Kidney epithelial cell (primary cell): ENCODE measurements at places on chromosomes 12 and 14.

GRCh38 chr12:122646517-122647217 lies 56.5 kb downstream of the HCAR2 start:
- DNase-seq = no peak

DNA sequence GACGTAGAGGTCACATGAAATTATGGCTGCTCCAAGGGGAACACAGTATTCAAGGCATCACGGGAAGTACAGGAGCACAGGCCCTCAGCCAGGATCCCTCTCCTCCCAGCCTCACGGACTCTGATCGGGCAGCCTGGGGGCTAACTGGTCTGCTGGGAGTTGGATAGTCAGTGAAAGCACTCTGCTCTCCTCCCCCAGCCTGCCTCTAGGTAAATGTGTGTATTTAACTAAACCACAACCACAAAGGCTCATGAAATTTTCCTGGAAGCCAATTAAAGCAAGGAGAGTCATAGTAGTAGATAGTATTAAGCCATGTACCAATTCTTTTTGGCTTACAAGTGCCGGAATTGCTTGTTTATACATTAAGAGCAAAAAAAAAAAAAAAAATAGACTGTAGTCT lies 254.3 kb downstream of the MSRB3 start:
- peak; percentile 79 for DNase-seq

GRCh38 chr12:110743571-110744093 lies 941 bp upstream of the PPP1CC start:
- DNase-seq = no peak

GRCh38 chr12:70267550-70267949 lies 24.3 kb downstream of the CNOT2 start:
- DNase-seq = no peak

GRCh38 chr12:52686756-52687487 lies 6.7 kb upstream of the KRT1 start:
- DNase-seq = no peak

DNA sequence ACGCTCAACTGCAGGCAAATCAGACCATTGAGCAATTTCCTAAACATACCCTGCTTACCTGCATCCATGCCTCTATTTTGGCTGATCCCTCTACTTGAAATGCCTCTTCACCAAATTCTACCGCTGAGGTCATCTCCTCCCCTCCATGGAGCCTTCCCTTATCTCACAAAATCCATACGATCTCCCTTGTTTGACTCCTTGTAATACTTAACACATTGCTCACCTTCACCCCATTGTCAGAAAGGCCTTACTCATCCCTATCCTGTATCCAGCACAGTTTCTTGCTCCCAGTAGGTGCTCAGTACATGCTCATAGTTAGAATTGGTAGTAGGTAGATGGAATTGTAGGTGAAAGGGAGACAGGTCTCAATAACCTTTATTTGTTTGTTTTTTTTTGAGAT lies 5.4 kb downstream of the DDN start:
- no peak for DNase-seq

- no peak for DNase-seq
These were observed 4.5 kb upstream of the SRSF9 start for GRCh38 chr12:120473807-120474615.

GRCh38 chr12:69916544-69917235 lies 91.7 kb downstream of the MYRFL start:
- no peak for DNase-seq

- DNase-seq = no peak
These were observed 9.2 kb upstream of the CRIP2 start for GRCh38 chr14:105465209-105466031.

DNA sequence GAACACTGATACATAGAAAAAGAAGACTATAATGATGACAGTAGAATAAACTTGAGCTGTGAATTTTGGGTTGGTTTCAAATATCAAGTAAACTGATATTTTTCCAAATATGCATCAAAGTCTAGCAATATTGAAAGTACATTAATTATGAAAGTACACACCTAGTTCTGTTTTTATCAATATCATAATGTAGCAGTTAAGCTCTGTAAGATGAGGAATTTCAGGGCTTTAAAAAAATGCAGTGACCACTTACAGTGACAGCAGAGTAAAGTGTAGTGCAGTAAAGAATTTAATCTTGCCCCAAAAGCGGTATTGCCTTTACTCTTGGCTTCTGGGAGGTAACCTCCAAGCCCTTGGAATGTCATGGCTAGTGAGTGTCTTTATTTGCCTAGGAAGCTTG lies 102.9 kb upstream of the ABCD2 start:
- DNase-seq = no peak

GRCh38 chr12:49974231-49974675 lies 1.5 kb downstream of the AQP6 start:
- DNase-seq = no peak

DNA sequence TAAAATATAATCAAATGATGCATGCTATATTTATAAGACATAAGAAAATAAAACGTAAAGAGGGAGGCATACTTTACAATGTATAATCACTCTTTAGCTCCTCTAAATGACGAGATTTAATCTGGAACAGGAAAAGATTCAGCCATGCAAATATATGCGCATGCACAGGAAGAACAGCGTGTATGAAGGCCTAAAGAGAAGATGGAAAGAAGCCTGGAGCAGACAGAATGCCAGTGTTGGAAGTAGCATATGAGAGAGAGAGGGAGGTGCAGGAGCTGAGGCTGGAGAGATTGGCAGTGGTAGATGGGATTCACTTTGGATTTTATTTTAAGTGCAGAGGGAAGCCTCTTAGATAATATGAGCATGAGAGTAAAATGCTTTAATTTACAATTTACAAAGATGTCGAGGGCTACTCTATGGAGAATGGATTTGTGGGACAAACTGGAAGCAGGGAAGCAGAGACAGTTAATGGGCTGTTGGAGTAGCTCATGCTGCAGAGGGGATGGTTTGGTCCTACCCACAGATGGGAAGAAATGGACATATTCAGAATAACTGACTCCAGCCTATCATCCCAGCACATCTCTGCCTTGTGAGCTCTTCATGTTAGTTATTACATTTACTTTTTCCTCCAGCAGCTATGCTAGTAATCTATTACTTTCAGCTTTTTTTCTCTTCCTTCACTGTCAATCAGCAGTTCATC lies 411.1 kb downstream of the TMTC2 start:
- no peak for DNase-seq

GRCh38 chr12:76694369-76694768 lies 69.5 kb upstream of the ZDHHC17 start:
- no peak for DNase-seq

DNA sequence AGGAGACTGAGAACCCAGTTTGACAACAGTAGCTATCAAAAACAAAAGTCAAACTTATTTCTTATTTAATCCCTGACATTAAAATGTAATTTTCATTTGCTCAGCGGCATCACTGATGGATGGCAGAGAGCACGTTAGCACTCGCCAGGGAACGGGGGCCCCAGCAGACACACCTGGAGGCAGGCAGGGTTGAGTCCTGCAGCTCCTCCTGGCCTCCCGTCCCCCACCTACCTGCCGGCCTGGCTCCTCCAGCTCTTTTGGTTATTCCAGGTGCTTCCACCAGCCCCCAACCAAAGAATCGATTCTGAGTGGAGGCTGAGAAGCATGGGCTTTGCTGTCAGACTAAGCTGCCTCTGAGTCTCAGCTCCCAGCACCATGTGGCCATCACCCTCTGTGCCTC lies 113.6 kb downstream of the PHETA1 start:
- DNase-seq = no peak

DNA sequence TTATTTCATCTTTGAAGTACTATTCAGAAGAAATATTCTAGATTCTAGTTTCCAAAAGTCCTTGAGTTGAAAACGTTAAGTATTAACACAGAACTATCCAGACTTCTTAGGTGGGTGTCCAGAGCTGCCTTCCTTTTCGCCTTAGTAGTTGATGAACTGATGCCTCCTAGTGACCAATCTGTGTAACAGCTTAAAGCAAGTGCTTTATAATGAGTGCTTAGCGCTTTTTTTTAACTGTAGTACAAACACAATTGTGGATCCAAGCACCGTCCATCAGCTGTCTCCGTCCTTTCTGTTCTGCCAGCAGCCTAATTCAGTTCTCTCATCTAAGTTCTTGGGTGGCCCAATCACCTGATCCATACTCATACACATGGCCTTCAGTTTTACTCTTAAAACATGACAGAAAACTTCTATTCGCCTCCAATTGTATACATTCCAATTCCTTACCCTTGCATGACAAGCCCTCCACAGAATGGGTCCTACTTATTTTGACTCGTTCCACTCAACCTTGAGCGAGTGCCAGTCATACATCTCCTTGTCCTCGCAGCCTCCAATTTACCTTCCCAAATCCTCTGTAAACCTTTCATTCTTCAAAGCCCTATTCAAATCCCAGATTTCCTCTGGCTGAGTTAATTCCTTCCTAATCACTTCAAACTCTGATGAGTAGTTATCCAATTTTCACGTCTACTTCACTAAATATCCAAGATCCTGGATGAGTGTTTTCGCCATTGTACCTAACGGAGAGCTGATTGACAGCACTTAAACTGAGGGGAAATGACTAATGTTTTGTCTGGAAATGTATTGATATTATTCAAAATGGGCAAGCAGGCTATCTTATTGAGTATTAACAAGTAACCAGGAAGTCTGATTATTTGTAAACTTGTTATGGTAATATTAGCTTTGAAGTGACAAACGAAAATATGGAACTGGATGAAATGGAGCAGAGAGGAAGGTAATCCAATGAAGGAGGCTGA lies 5.8 kb upstream of the PHLDA1 start:
- no peak for DNase-seq

- DNase-seq = no peak
These were observed 133.4 kb downstream of the DICER1 start for GRCh38 chr14:95023886-95024285.

DNA sequence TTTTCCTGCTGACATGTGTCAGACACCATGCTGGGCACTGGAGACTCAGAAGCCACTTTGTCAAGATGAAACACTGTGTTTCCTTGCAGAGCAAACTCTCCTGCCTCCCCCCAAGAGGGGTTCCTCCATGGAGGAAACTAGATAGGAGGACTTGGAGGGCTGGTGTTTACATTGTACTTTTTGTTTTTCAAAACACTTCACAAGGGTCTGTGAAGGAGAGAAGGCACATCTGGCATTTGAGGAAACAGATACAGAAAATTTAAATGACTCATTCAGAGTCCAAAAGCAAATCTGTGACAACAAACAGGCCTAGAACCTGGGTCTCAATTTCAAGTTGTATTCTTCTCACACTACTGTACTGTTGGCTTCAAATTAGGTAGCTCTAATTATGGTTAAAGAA lies 6.7 kb upstream of the CDKL1 start:
- no peak for DNase-seq

DNA sequence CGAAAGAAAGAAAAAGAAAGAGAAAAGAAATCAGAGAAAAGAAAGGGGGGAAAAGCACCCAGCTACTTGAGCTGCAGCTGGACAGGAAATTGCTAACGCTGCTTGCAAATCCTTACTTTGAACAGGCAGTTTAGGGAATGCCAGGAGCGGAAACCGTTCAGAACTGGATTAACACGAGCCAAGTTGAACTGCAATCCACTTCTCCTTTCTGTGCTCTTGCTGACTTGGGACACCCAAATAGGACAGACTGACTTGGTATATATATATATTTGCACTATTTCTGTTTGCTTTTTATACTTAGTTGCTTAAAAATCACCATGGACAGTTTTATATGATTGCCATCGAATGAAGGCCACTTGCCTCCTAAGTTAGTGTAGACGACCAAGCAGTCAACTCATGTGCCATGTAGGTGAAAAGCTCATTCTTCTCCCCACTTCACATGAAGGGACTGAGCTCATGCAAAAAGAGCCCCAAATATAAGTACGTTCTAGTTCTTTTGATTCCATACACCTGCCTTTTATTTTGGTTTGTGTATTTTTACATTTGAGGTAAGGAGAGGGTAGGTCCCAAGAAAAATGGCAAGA lies 5.5 kb downstream of the DUSP6 start:
- no peak for DNase-seq

DNA sequence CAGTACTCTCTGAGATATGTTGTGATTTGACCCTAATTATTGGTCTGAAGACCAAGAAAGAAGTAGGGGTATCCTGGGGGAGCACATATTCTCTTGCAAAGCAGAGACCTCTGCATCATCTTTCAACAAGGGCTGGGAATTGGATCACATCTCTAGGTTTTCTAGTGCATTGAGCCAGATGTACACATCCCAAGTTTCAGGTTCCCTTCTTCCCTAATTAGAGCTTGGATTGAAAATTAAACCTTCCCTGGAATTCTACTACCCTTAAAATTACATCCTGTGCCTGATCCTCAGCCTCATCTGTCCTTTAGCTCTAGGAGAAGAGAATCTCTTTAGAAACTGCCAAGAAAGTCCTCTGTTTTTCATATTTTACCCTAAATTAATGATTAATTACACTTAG lies 839.6 kb downstream of the SLC6A15 start:
- DNase-seq = no peak

DNA sequence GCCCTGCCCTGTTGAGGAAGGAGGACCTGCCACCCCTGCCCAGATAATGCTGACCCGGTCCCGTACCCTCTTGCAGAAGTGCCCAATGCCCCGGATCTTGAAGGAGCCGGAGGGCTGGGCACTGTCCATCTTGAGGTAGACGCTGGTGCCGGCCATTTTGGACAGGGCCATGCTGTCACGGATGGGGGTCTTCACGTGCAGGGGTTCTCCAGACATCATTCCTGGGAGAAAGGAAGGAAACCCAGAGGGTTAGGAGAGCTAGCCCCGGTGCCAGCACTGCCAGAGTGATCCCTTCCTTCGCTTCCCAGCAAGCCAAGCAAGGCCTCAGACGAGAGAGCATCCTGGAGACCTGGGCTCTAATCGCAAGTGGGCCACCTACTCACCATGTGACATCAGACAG lies 4.2 kb downstream of the SDS start:
- DNase-seq = no peak

DNA sequence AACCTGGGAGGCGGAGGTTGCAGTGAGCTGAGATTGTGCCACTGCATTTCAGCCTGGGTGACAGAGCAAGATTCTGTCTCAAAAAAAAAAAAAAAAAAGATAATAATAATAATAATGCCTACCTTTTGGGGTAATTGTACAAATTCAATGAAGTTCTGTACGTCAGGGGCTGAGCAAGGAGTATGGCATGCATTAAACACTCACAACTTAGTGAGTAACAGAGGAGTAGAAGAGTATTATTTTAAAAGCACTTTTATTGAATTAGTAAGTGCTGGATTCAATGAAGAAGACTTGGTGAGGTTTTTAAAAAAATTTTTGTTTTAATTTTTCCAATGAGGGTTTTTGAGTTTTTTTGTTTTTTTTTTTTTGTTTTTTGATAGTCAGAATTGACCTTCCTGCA lies 783.6 kb upstream of the TBX3 start:
- DNase-seq = no peak

- no peak for DNase-seq
These were observed 267.2 kb upstream of the BTG1 start for GRCh38 chr12:92412856-92413255.

DNA sequence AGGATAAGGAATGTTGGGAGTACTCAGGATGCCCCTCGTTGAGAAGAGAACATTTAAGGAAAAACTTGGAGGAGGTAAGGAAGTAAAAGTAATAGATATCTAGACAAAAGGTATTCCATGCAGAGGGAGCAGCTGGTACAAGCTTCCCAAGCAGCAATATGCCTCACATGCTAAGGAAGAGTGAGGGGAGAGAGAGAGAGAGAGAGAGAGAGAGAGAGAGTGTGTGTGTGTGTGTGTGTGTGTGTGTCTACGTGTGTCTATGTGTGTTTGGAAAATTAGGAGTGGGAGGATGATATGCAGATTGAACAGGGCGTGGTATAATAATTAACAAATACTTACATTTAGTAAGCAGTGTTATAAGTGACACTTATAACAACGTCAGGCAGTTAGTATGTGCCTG lies 9.2 kb upstream of the PARP11 start:
- no peak for DNase-seq

GRCh38 chr12:124512667-124513296 lies 54.6 kb downstream of the NCOR2 start:
- peak; percentile 86 for DNase-seq
